DMS 273 treated with DMSO at 0.1 percent for 48 hours (cell line): ENCODE measurements at places on chromosomes 3 and 15.

DNA sequence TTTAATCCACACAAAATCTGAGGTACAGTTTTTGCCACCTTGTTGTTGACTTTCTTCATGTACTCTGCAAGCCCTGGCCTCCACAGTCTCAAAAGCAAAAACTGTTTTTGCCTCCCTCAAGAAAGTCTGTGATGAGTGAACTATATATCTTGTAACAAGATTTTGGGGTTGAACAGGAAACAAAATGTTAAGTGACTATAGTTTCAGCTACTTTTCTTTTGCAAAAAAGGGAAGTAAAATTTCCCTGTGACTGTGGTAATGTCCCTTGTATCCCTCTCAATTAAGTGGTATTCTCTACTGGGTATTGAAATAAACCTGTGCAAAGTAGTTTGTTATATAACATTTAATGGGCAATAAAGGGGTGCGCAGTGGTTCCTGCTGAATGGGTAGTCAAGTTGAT, 21.3 kb upstream of the SCAANT1 start:
- DNase-seq, result no peak

GRCh38 chr3:38487323-38487722, 8.8 kb upstream of the EXOG start:
- DNase-seq, result no peak

- no peak for DNase-seq
Measured at GRCh38 chr3:23952646-23953045, 7.6 kb downstream of the NR1D2 start.

DNA sequence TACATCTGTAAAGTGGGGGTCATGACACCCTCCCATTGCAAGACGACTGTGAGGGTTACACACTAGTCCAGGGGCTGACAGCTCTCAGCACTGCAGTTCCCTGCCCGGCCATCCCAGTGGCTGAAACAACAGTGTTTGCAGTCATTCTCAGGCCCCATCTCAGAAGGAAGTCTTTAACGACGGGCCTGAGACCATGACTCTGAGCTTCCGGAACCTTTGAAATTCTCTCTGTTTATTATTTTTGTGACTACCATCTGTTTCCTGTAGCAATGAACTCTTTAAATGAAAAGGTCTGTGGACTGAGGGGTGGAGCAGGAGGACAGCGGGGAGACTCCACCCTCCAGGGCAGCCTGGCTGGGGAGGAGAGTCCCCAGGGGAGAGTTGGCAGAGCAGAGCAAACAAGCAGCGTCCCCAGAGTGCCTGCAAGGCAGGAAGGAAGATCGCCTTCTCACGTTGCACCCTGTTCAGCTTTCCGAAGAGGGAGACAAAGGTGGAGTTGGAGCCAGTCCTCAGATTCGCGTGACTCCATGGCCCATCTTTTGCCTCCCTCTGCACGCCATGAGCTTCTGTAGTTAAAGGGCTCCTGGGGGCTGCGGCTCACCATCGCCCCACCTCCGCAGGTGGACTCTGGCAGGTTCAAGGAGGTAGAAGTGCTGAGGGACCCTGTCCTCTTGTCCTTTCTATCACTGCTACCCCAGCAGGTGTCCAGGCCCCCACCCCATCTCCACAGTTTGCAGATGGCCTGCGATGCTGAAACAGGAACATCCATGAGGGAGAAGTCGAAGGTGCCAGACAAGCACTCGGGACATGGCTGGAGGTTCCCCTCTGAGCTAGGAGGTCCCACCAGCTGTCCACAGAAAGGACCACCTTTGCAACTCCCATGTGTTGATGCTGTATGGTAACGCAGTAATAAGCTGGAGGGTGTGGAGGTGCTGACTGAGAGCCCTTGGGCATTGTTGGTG, 525.8 kb upstream of the PROK2 start:
- no peak for DNase-seq

GRCh38 chr15:73082812-73083211, 30.5 kb downstream of the NEO1 start:
- no peak for DNase-seq

GRCh38 chr15:78216276-78217104, 17.9 kb downstream of the ACSBG1 start:
- peak; percentile 40 for DNase-seq

GRCh38 chr3:52525680-52526561, 7.7 kb downstream of the NT5DC2 start:
- no peak for DNase-seq

DNA sequence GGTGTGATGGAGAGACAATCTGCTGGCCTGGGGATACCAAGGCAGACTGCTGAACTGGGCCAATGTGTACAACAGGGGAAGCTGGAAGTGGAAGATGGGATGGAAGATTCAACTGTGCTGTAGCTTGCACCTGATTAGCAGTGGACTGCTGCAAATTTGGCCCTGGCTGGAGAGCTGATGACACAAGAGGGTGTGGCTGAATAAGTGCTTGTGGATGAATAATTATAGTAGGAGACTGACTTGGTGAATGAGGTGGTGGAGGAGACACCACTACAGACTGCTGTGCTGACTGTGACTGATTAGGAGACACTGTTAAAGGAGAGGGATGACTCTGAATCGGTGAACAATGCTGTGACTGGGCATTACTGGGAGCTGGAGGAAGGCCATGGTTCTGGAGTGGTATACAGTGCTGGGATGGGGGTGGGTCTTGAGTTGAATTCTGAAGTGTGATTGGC, 52.5 kb downstream of the PHC3 start:
- DNase-seq, result no peak
